NCI-H2107 (cell line): ENCODE measurements at places on chromosomes 7 and 10.

DNA sequence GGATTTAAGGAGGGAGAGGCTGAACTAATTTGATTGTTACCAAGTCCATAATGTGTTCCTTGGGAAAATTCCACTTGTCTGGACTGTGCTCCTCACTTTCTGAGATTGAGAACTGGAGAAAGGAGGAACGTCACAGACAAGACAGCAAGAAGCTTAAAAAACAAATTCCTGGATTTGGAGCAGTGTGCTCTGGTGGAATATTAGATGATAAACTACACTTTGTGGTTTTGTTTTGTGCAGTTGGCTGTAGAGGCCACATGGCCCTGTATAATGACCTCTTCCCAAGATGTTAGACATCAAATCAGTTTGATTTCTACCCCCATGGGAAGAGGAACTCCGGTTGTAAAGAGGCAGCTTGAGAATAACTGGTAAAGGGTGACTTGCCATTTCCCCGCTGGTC is 421.3 kb upstream of the GALNT17 start:
- no peak for DNase-seq

DNA sequence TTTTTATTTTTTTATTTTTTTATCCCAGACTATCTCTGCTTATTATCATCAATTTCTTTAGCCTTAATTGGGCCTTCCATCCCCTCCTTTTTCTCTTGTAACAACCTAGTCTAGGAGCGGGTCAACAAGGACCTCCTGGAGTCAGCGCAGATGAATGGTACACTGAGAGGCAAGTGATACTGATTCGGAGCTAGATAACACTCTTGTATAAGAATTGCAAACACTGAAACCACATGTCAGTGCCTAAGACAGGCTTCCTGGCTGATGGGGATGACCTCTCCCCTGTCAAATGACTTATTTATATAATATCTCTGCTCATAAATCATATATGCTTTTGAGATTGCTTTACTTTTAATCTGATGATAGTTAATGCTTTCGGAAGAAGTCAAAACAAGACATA is 22.7 kb downstream of the BPGM start:
- DNase-seq = no peak

GRCh38 chr7:124765401-124766352 is at the start of gene GPR37:
Gene GPR37 (minus strand): TSS chr7:124765792. CDS start chr7:124764976, 816 bp downstream.
- peak; percentile 10 for DNase-seq

DNA sequence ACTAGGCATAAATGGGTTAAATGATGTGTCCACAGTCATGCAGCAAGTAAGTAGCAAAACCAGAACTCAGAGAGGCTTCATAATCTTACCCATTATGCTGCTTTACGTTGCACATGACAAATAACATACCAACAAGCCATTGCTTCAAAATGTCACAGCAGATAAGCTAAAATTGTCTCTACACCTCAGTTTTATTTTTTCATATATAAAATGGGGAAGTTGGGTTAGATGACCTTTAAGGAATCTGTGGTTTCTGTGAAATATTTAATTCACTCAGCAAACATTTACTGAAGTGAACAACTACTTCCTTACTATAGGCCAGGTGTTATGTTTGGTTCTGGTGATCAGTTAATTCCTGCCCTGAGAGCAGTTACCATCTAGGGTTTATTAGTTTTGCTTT is 2.2 kb upstream of the ASCC1 start:
- no peak for DNase-seq

DNA sequence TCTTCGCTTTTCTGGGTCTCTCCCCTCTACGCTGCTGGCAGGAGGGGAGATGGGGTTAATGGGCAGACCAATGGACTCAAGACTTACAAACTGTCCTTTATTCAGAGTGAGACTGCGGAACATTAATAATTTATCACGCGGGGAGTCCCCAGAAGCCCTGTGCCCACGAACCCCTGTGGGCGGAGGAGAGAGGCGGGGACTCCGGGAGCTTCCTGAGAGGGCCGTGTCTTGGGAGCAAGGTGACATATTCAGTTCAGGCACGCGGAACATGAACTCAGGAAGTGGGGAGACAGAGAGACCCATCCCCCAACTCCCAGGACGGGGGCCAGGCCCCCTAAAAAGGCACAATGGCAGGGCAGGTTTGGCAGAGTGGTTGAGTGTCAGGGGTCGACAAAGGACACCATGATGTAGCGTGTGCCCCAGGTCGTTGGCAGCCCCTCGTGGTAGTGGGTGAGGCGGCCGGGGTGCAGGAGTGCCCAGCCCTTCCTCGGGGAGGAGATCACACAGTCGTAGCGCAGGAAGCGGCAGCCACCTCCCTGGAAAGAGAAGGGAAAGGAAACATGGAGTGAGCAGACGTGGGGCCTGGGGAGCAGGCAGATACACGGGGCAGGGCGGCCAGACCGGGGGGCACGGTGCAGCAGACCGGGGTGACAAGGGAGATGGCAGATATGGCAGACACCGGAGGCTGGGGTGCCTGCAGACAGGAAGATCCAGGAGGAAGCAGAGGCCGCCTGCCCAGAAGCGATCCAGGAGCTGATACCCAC is 5.2 kb upstream of the MOGAT3 start:
- DNase-seq = no peak

GRCh38 chr10:93392121-93392520 is 90.0 kb downstream of the MYOF start:
- DNase-seq = no peak

- no peak for DNase-seq
These were observed 991 bp downstream of the ANKRD61 start for GRCh38 chr7:6032167-6032566.

DNA sequence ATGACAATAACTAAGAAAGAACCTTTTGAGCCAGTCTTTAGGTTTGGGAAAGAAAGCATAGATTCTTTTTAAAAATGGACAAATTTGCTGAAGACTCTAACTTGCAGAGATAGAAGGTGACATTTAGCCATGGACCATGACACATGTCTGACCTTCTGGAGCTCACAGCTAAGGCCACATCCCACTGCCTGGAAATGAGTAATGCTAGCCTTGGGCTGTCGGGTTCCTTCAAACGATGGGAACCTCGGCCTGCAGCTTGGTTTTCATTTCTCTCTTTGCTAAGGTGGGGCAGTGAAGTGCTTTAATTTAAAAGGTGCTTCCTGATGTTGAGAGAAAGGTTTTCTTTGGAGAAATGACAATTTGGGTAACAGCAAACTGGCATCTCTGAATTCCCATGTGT is 223.2 kb downstream of the FANK1 start:
- no peak for DNase-seq

GRCh38 chr7:24912874-24913514 is 67.0 kb downstream of the OSBPL3 start:
- DNase-seq = peak; percentile 61

DNA sequence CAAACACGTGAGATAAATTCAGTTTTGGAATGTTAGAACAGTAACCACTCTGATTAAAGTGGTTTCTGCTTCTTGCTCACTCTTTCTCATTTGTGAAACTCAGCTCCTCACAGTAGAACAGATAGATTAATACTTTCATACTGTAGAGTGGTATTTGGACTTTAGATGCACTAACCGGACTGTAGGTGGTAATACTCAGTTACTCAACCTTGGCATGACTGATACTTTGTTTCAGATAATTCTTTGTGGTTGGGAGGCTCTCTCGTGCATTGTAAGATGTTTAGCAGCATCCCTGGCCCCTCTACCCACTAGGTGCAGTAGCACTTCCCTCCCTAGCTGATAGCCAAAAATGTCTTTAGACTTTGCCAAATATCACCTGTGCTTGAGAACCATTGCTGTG is 37.6 kb downstream of the MCU start:
- no peak for DNase-seq

- DNase-seq = no peak
These were observed 58.9 kb upstream of the SEMA3C start for GRCh38 chr7:80977751-80978150.

DNA sequence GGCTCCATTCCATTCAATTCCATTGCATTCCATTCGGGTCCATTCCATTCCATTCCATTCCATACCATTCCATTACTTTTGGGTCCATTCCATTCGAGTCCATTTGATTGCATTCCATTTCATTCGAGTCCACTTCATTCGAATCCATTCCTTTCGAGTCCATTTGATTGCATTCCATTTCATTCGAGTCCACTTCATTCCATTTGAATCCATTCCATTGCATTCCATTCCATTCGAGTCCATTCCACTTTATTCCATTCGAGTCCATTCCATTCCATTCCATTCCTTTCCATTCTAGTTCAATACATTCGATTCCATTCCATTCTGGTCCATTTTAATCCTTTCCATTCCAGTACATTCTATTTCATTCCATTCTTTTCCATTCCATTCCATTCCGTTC is 334.0 kb downstream of the ZNF33B start:
- no peak for DNase-seq

GRCh38 chr10:71150796-71151195 is 61.6 kb upstream of the UNC5B start:
- DNase-seq = no peak

GRCh38 chr7:25854608-25855497 is 297.1 kb upstream of the NFE2L3 start:
- peak; percentile 96 for DNase-seq

GRCh38 chr7:104960741-104961448 is 53.1 kb upstream of the KMT2E start:
- no peak for DNase-seq

GRCh38 chr10:44724415-44725174 is 186.5 kb upstream of the TMEM72 start:
- no peak for DNase-seq

DNA sequence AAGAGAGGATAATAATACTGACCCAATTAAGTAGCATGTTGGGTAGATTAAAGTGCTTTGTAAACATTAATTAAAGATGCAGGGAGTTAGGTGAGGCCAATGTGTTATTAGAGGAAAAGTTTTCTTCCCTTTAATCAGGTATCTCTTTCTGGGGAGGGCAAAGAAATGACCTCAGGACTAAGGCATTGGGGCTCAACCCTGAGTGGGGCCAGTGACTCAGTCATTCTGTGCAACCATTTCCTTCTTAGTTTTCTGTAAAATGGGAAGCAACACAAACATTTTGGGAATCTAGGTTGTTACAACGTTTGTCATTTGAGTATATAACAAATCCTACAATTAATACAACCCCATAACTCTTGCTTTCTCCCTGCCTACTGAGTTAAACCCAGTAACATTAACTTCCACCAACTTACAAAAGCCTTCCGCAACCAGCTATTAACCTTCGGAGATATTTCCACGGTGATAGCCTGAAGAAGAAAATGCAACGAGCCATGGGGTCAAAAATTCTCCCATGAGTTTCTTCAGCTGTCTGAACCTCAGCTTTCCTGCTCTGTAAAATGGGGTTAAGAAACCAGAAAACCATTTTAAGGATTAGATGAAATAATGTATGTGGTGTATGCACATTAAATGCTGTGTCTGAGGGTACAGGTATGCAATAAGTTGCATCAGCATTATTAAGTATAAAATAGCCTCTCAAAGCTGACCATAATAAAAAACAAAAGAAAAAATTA is 965 bp upstream of the PROSER2 start:
- DNase-seq = no peak

- DNase-seq = no peak
These were observed 339.0 kb downstream of the GPR37 start for GRCh38 chr7:124426621-124427020.

GRCh38 chr10:89001024-89001728 is 10.6 kb downstream of the FAS start:
- DNase-seq = no peak

- no peak for DNase-seq
These were observed 59.6 kb upstream of the AKR1E2 start for GRCh38 chr10:4766454-4766853.

DNA sequence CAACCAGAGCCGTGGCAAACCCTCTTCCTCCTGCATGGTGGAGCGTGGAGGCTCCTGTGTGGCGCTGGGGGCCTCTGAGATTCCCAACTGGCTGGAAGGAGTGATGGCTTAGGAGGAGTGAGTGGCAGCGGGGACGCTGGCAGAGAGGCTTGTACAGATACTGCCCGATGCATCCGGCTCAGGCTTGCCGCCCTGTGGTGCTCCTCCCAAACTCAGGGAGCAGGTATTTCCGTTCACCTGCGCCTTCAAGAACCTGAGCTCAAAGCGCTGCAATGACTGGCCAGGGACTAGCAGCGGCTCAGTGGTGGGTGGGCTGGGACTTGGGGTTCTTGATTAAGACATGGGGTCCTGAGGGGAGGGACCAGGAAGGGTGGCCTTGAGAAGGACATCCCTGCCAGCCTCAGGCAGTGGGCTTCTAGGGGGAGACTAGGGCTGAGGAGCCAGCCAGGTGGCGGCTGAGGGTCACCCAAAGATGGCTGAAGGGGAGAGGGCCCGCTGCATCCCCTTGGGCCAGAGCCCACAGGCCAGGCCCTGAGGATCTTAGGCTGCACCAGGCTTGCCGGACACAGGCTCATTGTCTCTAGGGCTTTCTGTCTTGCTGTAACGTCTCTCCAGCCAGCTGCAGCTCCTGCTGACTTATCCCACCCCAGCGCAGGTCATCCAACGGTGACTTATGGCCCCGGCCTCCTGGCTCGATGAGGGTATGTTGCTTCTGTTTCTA is 3.2 kb downstream of the ZNF775 start:
- DNase-seq = peak; percentile 38

DNA sequence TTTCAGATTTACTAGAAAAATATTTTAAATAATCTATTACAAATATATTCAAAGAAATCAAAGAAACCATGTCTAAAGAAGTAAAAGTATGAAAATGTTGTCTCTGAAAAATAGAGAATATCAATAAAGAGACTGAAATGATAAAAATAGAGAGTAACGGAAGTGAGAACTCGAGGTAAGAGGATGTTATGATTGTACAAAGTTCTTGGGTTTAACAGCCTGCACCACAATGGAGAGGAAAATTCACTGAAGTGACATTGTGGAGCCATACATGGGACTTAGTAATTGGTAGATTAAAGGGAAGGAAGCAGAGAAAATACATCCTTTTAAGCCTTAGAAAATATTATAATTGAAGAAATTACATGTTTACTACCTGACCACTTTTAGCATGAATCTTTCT is 77.9 kb downstream of the THSD7A start:
- DNase-seq = no peak

DNA sequence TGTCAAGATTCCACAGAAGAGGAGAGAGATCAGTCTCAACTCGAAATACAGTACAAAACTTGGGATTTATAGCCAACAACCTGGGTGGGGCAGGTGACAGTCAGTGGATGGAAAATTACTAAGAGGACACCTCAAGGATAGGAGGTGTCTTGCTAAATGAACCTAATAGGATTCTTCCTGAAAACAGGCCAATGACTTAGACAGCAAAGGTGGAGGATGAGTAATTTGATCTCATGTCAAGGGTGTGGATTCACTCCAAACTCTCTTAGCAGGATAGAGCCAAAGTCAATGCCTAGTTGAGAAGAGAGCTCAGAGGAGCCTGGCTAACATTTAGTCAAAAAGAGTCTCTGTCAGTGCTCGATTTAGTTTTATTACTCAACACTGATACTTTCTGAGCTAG is 106.7 kb upstream of the INSYN2A start:
- DNase-seq = no peak

DNA sequence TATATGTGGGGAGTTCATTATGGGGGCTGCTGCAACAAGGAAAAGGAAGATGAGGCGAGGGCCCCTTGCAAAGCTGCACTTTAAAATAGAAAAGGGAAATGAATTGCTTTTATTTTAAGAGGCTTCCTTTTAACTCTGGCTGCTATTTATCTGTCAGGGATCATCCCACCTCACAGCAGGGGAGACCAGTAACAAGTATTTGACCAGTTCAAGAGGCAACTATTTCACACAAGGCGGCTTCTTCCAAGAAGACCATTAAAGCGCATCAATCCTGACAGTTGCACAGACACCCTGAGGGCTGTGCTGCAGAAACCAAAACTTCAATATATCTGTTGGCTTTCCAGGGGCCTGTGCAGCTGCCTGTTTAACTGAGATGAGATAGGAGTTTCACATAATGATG is 1009.2 kb downstream of the SORCS3 start:
- DNase-seq = no peak

- no peak for DNase-seq
These were observed 83.3 kb upstream of the MKLN1 start for GRCh38 chr7:131244259-131244852.

- no peak for DNase-seq
These were observed 2.6 kb downstream of the ABI1 start for GRCh38 chr10:26857991-26858706.
